ENCODE measurements at places on chromosomes 7 and 10.
A peak's percentile ranks its signal among the peaks of the same experiment; 100 is the strongest.

GRCh38 chr7:140058517-140058916 lies 4.2 kb downstream of the PARP12 start:
- no peak for DNase-seq

DNA sequence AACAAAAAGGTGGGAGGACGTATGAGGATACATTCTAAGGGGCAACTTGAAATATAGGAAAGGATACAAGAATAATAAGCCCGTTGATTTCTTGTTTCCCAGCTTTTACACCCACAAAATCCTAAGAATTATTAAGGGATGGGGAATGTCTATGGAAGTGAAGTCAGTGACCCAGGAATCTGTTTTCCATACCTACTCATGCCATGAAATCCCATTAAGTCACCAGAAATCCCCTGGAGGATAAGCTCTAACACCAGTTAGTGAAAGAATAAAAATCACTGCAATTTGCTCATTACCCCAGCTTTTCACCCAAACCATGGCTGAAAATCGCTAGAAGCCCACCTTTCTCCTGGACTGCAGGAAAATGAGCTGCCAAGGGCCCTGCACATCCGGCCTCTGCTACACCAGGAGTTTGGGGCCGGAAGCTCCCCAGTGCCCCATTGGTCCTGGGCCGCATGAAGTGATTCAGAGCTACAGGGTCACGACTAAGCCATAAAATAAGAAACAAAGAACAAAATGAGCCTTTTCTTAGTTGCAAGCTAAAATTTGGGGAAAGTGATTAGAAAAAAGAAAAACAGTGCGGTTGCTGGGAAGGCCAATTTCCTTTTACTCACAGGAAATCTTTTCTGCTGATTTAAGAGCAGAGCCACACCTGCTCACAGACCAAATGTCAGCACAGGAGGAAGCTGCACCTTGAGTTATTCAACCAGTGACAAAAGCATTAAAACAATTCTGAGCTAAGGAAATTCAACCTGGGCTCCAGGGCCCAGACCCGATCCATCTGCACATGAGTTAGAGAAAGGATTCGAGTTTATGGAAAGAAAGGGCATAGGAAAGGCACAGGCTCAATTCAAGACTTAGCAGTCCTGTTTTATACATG lies 40.3 kb downstream of the HIPK2 start:
- peak; percentile 27 for DNase-seq

DNA sequence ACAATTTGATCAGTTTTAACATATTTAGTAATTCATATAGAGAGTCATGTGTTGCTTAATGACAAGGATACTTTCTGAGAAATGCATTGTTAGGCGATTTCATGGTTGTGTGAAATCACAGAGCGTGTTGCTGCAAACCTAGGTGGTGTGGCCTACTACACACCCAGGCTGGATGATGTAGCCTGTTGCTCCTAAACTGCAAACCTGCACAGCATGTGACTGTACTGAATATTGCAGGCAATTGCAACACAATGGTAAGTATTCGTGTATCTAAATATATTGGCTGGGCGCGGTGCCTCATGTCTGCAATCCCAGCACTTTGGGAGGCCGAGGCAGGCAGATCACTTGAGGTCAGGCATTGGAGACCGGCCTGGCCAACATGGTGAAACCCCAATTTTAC lies 73.7 kb upstream of the BAIAP2L1 start:
- DNase-seq, result no peak

DNA sequence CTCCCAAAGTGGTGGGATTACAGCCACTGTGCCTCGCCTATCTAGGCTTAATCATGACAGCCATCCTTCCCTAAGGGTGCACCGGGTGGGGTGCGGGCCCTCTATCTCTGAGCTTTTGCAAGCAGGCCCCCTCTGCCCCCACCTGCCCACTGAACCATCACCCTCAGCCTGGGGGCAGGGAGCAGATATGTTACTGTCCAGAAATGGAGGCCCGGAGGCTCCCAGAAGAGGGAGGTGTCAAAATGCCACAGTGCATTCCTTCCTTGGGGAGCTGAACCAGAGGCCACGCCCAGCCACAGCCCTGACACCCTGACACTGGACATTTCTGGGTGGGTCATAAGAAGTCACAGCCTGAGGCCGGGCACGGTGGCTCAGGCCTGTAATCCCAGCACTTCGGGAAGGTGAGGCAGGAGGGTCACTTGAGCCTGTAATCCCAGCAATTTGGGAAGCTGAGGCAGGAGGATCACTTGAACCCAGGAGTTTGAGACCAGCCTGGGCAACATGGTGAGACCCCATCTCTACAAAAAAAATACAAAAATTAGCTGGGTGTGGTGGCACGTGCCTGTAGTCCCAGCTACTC lies 129.8 kb upstream of the TNRC18 start:
- DNase-seq, result no peak

DNA sequence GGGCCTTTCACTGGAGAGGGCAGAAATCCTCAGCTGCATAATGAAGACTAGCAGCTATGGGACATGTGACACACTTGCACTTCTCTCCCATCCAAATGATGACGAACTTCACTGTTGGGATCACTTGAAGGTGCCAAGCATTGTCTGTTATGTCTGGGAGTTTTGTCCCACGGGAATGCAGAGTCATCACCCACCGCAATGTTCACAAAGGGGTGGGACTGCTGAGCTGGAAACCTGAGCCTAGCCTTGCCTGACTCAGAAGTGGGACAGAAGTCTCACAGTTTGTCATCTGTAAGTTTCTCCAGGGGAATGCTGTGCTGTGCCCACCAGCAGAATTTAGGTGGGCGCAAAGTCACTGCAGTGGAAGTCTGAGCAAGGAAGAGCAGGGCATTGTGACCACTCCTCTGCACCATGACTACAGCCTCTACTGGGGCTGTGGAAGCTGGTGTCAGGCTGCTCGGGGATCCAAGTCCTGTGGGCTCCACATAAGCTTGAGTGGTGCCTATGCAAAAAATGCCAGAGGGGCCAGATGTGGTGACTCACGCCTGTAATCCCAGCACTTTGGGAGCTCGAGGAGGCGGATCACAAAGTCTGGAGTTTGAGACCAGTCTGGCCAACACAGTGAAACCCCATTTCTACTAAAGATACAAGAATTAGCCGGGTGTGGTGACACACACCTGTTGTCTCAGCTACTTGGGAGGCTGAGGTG lies 472.0 kb upstream of the CNTNAP2 start:
- DNase-seq, result no peak

GRCh38 chr10:53447576-53447975 lies 675.0 kb upstream of the MBL2 start:
- no peak for DNase-seq

GRCh38 chr7:133303372-133303771 lies 50.5 kb downstream of the EXOC4 start:
- DNase-seq, result no peak

DNA sequence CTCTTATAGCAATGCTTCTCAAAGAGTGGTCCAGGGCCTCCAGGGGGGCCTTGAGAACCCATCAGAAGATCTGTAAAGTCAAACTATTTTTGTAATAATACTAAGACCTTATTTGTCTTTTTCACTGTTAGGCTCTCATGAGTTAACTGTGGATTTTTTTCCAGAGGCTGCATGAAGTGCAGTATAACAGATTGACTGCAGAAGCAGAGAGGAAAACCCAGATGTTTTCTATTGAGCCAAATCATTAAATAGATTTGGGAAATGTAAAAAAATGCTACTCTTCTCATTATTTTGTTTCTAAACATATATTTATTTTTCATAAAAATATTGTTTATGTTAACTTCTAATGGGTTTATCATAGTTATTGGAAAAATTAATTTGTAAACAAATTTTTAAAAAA lies 589.0 kb upstream of the LRRTM3 start:
- DNase-seq, result no peak

DNA sequence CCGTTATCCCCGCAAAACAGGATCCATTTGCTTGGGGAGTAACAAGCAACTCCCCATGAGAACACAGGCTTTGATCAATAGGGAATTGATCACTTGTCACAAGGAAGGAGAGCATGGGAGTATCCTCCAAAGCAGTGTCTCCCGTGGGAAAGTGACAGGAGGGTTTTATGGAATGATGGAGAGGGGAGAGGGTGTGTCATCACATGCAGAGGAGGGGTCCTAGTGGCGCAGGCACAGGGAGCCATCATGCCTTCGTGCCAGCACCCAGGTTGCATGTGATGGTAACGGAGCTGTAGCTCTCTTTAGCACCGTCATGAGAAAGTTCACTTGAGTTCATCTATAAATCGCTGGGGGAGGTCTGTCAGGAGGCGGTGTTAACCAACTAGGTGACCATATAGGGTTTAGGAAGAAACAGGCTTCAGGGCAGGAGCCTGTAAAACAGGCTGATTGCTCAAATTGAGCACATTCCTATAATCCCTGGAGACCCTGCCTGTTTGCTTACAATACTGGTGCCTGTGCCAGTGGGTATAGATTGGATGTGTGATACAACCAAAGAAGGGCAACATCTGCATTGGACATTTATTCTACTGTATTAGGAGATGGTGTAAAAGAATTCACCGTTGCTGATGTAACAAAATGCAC lies 428.5 kb downstream of the GALNT17 start:
- peak; percentile 35 for DNase-seq

DNA sequence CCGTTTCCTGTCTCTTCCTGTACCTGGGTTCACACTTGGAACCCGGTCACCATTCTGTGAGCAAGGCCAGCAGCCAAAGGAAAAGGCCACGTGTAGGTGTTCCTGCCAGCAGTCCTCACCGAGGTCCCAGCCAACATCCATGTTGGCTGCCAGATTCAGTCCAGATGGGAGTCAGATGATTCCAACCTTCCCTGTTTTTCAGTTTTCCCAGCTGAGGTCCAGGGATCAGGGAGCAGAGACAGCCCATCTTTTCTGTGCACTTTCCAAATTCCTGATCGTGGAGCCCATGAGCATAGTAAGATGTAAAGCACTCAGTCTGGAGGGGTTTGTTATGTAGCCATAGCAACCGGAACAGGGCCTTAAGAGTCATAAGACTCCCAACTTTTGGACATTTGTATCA lies 3.9 kb upstream of the PVRIG start:
- peak; percentile 10 for DNase-seq

DNA sequence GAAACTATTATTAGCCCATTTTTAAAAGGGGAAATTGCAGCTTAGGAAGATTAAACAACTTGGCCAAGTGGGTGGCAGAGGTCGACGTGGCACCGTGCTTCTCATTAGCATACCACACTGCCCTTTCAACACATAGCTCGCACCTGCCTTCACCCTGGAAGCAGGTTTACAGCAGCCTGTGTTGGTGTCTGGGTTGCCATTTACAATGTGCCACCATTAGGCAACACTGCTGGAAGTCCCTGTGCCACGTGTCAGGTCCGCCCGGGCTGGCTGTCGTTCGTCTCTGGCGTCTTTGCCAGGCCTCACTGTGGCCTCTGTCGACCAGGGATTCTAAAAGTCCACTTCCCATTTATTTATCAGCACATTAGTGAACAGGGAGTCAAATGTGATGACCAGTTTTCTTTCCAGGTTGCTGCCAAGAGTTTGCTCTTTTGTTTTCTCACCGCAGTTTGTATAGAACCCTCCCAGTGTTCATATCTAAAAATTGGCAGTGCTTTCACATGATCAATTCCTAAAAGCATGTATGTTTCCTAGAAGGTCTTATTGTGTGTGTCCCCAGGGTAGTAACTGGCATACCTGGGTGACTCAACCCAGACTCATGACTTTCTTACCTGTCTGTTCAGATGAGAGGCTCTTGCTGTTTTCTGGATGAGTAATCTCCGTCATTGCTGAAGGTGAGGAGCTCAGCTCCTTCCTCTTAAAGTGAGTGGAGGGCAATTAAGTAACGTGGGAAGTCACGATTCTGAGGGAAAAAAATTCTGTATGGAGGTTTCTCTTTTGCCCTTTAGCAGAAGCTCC lies 9.2 kb downstream of the INSIG1 start:
- DNase-seq, result no peak

DNA sequence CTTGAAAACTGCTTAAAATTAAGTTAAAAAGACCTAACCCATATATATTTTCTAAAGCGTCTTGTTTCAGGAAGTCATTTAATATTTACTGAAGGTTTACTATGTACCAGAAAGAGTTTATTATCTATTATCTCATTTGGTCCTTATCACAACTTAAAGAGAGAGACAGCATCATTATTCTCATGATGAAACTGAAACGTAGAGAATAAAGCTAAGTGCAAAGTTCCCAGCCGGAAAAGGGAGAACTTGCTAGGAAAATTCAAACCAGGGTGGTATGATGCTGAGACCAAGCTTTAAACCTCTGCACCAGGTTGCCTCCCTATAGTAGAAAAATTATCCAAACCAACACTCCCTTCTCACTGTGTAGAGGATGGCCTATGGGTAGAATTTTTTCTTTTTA lies 207.7 kb upstream of the BMPER start:
- no peak for DNase-seq

DNA sequence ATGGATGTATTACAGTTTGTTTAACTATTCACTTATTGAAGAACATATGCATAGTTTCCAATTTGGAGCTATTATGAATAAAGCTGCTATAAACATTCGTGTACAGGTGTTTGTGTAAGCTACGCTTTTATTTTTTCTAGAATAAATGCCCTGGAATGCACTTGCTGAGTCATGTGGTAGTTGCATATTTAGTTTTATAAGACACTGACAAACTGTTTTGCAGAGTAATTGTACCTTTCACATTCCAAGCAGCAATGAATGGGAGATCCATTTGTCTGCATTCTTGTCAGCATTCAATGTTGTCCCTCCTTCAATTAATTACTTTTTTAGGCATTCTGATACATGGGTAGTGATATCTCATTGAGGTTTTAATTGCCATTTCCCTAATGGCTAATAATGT lies 373.6 kb upstream of the GHITM start:
- no peak for DNase-seq

- no peak for DNase-seq
Observed at GRCh38 chr7:77831481-77831880, 32.9 kb downstream of the PHTF2 start.

DNA sequence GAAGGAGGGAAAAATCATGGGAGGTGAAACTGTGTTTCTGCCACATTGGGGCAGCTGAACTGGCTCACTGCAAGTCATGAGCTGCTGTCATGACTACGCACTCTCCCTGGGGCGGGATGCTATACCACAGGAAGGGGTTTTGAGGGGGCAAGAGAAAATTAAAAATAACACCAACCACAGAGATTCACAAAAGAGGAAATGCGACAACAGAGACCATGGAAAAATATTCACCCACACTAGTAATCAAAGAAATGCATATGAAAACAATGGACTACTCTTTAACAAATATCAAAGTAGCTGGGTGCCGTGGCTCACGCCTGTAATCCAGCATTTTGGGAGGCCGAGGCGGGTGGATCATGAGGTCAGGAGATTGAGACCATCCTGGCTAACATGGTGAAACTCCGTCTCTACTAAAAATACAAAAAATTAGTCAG lies 65.2 kb upstream of the TM9SF3 start:
- DNase-seq, result no peak

DNA sequence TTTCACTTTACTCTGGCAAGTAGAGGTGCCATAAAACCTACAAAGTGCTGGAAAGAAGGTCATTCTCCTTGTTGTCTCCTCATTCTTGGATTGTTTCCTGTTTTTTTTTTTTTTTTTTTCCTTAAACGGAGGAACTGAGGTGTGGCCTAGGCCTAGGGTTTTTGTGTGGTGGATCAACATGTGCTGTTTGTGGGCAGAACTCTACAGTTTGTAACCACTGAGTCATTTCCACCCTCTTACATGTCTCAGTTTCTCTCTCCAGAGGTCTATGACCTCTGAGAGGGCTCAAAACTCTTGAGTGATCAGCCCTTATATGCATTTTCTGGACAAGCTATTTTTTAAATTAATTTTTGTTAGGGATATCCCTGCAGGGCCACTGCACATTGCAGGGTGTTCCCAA lies 296.0 kb downstream of the PPP1R3A start:
- no peak for DNase-seq

- DNase-seq, result peak; percentile 93
Observed at GRCh38 chr10:51896849-51897248, 197.5 kb upstream of the CSTF2T start.

- DNase-seq, result no peak
Observed at GRCh38 chr10:101123815-101124617, 7.1 kb upstream of the TLX1 start.

GRCh38 chr7:121360564-121360963 lies 31.8 kb downstream of the WNT16 start:
- no peak for DNase-seq
